ENCODE measurements at places on chromosomes 6 and 20.

GRCh38 chr6:133504761-133505160 lies 263.6 kb downstream of the EYA4 start:
- no peak for DNase-seq

- no peak for DNase-seq
These were observed 10.3 kb upstream of the C6orf58 start for GRCh38 chr6:127566651-127567050.

DNA sequence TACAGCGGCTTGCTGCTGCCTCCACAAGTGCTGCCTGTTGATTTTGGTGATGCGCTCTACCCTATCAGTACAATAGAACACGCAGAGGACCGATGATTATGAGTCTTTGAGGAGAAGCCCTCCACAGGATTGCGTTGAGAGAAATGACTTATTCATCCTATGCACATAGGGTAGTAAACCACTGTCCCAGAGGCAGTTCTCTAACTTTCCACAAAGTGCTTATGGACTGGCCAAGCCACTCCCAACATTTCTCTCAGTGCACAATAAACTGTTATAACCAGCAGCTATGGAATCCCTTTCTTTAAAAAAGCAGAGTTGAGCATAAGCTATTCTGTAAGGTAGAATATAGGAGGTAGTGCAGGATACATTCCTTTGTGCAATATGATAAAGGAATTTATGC lies 48.2 kb upstream of the REV3L start:
- no peak for DNase-seq

DNA sequence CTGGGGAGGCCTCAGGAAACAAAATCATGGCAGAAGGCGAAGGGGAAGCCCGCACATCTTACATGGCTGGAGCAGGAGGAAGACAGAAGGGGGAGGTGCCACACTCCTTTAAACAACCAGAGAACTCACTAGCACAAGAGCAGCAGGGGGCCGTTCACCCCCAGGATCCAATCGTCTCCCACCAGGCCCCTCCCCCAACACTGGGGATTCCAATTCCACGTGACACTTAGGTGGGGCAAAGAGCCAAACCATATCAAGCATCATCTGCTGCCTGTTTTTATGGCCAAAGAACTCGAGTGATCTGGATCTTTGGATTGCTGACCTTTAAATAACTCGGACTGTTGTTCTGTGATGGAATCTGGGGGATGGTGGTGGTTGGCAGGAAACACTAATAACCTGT lies 28.0 kb downstream of the PNLDC1 start:
- no peak for DNase-seq

DNA sequence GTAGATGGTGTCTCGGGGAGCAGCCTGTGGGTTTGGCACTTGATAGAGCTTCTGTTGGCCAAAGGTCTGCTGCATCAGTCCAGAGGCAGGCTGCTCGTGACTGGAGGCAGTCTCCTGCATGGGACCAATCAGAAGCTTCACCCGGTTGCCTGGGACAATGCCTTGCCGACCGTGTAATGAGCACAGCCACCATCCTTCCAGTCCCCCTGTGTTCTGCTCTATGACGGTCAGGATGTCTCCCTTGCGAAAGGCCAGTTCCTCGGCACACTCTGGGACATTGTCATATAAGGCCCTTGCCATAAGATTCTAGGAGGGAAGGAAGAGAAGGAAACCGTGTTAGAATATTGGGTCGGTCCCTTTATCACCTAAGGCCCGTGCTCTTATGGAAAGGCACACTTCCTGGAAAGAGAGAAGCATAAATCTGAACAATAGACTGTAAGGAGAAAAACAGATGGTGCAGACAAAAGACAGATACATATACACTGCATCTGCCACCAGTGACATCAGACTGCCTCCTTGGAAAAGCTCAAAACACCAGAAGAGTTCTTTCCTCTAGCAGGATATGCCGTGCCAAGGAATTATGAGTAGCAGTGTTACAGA lies 18.9 kb downstream of the NEDD9 start:
- DNase-seq: no peak

- DNase-seq: no peak
These were observed 77.4 kb upstream of the F13A1 start for GRCh38 chr6:6397842-6398241.

GRCh38 chr20:15267935-15268334 lies 930.5 kb upstream of the FLRT3 start:
- DNase-seq: no peak

- DNase-seq: no peak
These were observed 1093.5 kb upstream of the ADGRB3 start for GRCh38 chr6:67541586-67541985.

DNA sequence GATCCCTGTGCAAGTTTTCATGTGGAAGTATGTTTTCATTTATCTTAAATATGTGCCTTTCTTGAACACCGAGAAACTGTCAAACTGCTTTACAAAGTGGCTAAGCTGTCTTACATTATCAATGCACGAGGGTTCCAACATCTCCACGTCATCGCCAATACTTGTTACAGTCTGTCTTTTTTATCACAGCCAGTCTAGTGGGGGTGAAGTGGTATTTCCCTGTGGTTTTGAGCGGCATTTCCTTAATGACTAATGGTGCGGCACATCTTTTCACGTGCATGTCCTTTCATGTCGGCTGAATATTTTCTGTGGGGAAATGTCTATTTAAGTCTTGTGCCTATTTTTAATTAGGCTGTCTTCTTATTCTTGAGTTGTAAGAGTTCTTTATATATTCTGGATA lies 280.4 kb downstream of the FOXC1 start:
- DNase-seq: no peak

DNA sequence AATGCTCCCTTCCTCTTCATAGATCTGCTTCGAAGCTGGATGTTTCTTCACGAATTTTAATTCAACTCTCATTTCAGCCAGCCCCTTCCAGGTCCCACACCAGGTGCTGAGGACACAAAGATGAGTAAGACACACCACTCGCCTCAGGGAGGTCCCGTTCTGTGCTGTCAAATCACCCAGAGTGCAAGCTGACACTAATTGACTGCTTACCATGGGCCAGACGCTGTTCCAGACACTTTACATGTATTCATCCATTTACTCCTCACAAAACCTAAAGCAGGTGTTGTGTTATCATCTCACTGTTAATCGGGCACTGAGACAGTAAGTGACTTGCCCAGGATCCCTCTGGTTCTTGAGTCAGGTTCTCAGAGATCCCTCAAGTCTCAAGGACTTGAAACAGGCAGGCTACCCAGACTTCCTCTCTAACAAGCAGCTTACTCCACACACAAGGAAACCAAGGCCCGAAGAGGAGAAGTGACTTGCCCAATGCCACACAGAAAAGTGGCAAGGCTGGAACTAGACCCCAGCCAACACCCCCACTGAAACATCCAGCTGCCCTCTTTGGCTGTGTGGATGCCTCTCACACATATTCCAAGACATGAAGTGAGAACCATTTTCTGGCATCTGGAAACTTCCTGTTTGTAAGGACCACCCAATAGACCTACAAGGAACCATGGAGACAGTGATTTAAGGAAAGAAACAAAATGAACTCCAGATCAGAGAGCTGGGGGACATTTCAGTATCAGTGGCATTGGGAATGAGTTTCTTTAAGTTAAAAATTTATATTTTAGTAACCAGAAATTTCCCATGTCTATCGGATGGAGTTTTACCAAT lies 174.5 kb downstream of the CDC5L start:
- no peak for DNase-seq

DNA sequence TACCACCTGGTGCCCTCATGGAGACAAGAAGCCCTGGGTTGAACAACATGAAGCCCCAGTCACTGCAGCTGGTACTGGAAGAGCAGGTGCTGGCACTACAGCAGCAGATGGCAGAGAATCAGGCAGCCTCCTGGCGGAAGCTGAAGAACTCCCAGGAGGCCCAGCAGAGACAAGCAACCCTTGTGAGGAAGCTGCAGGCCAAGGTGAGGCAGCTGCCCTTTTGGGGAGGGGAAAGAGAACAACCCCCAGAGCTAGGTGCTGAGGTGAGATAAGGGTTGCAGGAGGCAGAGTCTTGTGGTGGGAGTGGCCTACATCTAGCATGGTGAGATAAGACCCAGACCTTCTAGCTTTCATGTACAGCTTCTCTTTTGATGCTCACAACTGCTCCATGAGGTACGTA lies 7.0 kb downstream of the CEP250 start:
- DNase-seq: no peak

- DNase-seq: no peak
These were observed 4.0 kb upstream of the CGAS start for GRCh38 chr6:73455865-73456629.

- DNase-seq: no peak
These were observed 1127.0 kb upstream of the MAP3K7 start for GRCh38 chr6:91713911-91714310.

DNA sequence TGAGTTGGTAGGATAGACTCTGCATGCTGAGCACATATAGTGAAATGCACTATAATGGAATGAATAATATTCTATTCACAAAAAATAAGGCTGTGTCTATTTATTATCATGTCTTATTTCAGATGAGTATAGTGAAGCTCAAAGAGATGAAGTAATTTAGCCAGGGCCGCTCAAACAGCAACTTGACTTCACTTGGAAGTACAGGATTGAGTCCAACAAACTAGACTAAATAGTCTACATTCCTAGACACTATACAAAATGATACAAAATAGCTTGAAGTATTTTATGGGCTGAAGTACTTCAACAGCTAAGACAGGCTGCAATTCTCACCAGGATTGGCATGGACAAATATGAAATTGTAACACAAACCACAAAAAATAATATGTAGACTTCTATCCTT lies 144.5 kb upstream of the DST start:
- DNase-seq: no peak

- no peak for DNase-seq
These were observed 164.4 kb upstream of the AFDN start for GRCh38 chr6:167662075-167662880.

DNA sequence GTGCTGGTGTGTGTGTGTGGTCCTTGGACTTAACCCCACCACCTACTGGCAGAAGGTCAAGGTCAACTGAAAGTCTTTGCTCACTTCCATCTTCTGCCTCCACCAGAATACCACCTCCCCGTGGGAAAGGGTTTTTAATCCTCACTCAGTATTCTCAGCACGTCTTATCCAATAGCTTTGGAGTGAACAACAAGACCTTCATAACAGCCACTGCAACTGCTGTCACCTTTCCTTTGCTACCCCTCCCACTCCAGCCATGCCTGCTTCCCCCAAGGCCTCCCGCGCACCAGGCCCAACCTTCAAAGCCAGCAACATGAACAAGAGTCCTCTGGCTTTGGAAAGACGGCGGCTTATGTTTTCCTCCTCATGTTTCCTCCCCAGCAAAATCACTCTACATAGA lies 787 bp upstream of the BTN2A2 start:
- DNase-seq: no peak

DNA sequence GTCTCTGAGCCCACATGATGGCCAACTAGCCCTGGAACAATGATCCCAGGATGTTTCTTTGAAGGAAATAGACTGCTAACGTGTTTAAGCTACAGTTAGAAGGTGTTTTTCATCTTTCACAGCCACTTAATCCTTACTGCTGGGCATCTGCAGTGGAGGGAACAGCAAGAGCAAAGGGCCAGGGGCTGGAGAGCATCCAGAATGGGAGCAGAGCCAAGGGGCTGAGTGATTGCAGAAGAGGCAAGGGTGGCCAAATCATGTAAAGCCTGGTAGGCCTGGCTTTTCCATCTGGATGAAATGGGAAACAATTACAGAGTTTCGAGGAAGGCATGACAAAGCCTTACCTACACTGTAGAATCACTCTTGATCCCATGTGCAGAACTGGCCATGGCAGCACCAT lies 18.7 kb upstream of the LAMP5 start:
- no peak for DNase-seq

DNA sequence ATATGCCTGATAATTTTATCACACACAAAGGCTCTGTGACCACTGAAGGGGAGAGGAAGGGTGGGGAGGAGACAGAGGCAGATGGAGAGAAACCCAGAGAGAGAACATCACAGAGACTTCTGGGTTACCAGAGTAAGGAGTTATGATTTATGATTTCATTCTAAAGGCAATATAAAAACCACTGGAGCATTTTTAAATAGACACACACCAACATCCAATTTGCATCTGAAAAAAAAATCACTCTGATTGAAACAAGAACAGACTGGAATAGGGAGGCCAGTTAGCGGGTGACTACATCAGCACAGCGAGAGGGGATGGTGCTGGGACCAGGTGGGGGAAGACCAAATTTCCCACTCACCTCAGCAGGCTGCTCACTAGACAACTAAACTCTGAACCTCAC lies 104.8 kb downstream of the AGPAT4 start:
- no peak for DNase-seq

DNA sequence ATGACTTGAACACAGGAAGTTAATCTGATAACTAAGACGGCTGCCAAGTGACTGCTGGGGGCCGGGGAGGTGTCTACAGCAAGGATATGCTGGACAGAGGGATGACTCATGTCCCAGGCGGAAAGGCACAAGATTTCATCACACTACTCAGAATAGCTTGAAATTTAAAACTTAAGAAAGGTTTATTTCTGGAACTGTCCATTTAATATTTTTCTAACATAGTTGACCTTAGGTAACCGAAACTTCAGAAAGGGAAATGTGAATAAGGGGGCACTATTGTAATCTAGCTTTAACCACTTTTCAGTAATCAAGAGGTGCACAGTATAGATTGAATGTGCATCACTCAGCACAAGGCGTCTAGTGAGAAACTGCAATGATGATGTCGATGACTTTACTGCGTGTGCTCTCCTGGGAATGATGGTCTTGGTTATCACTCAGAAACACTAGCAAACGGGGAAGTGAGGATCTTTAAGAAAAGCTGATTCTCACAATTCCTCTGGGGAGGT lies 171.5 kb downstream of the QKI start:
- DNase-seq: no peak

- no peak for DNase-seq
These were observed 390.8 kb downstream of the CDKAL1 start for GRCh38 chr6:20924911-20925543.

GRCh38 chr20:46552460-46553420 lies 2.3 kb upstream of the OCSTAMP start:
- peak; percentile 31 for DNase-seq

DNA sequence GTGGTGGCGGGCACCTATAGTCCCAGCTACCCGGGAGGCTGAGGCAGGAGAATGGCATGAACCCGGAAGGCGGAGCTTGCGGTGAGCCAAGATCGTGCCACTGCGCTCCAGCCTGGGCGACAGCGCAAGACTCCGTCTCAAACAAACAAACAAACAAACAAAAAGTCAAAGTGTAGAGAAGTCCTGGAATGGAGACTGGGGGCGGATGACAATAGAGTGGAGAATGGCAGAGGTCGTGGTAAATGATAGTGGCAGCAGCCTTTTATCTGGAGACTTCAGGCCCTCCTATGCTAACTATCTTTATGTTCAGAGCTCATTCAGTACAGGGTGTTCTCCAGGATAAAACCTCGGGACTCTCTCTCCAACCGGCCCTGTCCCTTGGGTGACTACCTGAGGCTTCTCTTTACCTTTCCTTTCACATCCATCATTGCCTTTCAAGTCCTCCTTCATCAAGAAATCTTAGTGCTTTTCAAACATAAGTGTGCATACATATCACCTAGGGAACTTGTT lies 1.4 kb upstream of the FKBPL start:
- DNase-seq: no peak

DNA sequence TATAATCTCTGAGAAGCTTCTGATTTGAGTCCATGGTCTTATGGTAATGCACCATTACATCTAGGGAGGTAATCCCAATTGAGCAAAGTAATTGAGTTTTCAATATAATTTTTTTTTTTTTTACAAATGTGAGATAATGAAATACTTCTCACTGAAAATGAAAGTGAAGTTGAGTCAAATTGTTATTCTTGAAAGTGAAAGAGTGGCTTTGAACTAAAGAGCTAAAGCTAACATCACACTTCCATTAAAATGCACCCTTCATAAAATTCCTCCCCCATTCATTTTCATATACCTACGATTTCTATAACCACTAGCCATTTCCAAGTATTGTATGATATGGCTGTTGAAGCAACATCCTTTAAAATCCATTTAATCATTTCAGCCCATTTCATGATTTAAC lies 149.1 kb upstream of the IMPG1 start:
- no peak for DNase-seq

Data from stimulated activated CD8-positive, alpha-beta memory T cell treated with anti-CD3 and anti-CD28 coated beads, Interleukin-2, amount 100 ng/mL, for 48 hours (primary cell).